HFF-Myc (cell line): ENCODE measurements at places on chromosomes 2 and 18.

DNA sequence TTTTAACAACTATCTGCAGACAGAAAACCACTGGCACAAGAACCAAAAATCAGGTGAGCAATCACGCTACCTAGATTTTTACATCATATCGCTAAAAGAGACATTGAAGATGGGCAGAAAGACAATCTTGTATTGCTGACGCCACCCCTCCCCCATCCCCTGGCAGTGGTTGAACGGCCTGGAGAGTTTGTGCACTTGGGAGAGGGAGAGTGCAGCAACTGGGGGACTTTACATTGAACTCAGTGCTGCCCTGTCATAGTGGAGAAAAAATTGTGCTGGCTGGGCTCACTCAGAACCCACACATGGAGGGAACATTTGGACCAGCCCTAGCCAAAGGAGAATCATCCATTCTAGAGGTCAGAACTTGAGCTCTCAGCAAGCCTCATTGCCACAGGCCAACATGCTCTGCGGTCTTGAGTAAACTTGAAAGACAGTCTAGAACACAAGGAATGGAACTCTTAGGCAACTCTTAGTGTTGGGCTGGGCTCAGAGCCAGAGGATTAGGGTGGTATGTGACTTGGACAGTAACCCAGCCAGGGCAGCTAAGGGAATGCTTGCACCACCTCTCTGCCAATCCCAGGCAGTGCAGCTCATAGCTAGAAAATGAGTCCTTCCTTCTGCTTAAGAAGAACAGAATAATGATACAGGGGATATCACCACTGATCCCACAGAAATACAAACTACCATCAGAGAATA lies 220.0 kb upstream of the CYP26B1 start:
- peak; percentile 80 for DNase-seq

GRCh38 chr2:12320991-12321641 lies 395.6 kb upstream of the TRIB2 start:
- peak; percentile 82 for DNase-seq

DNA sequence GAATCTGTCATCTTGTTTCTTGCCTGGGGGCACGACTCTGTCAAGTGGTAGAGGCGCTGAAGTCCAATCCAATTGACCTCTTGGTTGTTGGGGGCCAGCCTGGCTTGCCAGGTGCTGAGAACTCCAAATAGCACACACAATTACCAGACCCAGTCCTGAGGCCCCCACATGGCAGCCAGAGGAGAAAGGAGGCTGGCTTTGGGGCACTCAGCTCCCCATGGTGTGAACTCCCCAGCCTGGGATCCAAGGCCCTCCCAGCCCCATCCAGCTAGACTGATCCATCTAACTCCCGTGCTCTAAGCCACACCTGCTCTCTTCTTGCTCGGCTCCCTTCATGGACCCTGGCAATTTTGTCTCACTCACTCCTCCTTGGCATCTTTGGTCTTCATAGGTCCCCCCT lies 170.0 kb downstream of the CELF4 start:
- DNase-seq = no peak

- no peak for DNase-seq
Observed at GRCh38 chr2:79513711-79514110, 860 bp downstream of the CTNNA2 start.

DNA sequence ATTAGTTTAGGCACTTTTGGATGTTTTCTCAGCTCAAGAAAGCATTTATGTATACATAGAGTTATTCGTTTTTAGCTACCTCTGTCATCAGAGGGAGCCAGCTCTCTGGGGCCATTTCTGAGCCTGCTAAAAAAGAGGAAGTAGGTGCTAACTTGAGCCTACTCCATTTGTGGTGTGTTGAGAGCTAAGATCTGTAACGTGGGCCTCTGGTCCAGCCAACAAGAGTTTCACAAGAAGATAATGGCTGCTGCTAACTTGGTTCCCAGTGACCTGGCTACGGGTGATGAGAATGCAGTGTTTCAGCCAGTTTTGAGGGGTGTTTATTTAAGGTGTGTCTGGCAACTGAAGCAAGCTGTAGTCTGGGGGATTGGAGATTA lies 182.5 kb downstream of the PRKCE start:
- DNase-seq = no peak

GRCh38 chr2:15925819-15926218 lies 14.5 kb upstream of the MYCN start:
- no peak for DNase-seq

DNA sequence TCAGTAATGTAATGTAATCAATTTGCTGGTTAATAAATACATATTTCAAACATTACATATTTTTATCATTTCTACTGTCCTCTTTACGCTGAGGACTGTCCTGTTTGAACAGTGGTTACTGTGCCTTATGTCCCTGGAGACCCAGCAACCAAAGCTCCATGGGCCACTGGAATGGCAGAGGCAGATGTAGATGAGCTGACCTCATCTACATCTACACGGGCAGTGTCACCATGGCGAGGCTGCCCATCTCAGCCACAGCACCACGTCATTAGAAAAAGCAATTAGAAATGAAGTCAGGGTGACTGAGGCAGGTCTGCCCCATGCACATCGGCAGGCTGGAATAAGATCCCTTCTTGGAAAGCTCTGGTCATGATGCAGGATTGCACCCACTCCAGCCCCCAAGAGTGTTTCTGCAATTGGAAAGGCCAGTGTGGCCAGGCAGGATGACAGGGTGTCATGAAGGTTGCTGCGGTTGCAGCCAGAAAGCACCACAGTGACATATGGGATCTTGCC lies 237.5 kb downstream of the NDUFA10 start:
- no peak for DNase-seq

DNA sequence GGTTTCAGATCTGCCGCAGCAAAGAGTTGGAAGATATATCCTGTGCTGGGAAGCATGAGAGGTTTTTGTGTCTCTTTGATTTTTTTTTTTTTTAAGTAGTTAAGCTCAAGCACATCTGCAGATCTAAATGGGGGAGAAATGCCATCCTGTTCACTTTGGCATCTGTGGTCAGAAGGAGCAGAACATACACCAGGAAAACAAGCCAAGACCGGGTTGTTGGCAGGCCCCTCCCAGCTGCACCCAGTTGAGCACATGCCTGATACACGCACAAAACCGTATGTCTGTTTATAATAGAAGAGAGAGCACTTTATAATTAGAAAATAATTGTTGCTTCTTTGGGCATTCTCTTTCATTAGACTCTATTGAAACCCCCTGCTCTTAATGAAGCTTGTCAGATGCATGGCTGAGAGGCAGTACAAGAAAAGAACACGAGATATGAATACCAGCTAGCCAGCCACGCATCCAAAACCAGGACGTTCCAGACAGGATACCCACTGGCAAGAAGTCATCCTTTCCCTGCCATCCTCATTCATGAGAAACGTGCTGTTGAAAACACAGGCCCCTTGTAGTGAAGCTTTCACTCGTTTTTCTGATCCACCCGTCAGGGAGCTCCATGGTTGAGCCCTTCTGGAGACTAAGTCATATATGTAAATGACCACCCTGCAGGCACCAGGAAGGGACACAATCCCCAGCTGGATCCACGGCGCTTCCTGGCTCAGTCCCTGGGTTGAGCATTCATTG lies 152.2 kb downstream of the ALPK2 start:
- DNase-seq = no peak

DNA sequence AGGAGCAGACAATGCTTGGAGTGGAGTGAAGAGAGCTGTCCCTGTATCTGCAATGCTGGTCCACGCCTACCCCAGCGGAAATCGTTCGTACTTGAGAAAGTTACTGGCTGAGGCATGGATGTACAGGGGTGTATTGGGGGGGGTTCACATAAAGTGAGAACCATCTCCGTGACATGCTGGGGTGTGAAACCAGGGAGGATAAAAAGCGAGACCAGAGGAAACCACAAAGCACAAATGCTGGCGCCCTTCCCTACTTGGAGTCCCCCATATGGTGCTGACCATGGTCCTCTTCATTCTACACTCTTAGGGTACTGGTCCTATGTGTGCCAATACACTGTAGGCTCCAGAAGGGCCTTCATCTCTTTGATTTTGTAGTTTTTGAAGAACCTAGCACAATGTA lies 244.1 kb downstream of the L3MBTL4 start:
- DNase-seq = no peak

DNA sequence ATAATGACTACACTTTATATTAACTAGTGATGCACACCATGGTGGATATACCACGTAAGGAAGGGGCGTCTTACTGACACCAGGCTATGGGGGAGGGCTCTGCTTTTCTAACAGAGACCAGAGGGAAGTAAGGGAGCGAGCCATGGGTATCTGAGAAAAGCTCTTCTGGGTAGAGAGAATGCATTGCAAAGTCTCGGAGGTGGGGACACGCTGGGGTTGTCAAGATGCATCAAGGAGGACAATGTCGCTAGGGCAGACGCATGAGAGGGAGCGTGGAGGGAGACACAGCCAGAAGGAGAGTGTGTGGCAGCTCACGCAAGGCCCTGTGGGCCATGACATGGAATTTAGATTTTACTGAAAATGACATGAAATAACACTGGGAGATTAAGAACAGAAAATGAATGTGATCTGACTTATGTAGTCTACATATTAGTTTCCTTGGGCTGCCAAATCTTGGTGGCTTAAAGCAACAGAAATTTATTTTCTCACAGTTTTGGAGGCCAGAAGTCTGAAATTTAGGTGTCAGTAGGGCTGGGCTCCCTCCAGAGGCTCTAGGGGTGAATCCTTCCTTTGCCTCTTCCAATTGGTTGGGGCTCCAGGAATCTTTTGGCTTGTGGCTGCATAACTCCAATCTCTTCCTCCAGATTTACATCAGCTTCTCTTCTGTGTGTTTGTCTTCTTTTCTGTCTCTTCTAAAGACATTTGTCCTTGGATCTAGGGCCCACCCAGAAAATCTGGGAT lies 352.2 kb downstream of the CYRIA start:
- DNase-seq = no peak

DNA sequence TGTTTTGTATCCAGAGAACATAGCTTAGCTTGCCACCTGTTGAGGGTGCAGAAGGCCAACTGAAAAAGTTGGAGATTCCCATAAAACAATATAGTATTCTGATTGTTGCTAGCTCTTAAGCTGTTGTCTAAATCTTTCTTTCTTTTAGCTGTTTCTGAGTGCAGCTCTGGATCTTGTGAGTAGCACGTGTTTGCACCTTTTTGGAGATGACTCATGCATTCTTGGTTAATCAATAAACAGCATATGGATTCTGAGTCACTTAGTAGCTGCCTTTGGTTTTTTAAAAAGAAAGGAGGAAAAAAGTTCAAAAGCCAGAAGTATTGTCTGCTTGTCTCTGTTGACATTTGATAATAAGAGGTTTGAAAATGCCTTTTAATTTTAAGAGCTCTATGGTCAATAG lies 483.0 kb upstream of the FSIP2 start:
- no peak for DNase-seq

DNA sequence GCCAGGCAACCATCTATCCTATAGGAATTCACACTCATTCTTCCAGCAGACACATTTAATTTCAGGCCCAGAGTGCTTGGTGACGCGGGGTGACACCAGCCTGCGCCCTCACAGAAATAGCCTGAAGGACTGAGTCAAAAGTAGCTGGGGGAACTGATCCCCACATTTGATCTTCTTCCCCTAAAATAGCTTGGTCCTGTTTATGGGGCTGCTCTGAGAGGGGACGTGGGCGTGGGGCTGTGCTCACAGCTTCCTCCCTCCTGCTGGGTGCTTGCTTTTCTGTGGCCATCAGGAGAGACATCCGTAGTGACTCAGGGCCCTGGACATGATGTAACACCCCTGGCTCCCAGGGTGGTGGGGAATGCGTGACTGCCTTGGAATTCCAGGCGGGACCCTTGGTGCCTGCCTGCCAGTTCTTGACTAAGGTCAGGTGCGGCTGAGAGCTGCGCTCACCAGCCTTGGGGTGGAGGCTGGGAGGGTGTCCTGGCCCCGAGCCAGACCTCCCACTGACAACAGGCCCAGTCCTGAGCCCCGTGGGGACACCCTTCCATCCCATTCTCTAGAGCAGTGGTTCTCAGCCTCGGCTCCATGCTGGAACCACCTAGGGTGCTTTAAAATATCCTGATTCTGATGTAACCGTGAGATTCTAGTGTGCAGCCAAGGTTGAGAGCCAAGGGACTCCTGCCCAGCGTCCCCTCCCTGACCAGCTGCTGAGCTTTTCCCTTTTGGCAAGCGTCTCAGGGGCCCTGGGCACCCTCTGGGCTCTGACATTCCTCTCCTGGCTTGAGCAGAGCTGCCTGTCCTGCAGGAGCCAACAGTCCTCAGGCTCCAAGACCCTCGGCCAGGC lies 47.4 kb upstream of the SMAD7 start:
- DNase-seq = peak; percentile 85

GRCh38 chr2:105597806-105598803 lies 146.6 kb upstream of the NCK2 start:
- DNase-seq = no peak

DNA sequence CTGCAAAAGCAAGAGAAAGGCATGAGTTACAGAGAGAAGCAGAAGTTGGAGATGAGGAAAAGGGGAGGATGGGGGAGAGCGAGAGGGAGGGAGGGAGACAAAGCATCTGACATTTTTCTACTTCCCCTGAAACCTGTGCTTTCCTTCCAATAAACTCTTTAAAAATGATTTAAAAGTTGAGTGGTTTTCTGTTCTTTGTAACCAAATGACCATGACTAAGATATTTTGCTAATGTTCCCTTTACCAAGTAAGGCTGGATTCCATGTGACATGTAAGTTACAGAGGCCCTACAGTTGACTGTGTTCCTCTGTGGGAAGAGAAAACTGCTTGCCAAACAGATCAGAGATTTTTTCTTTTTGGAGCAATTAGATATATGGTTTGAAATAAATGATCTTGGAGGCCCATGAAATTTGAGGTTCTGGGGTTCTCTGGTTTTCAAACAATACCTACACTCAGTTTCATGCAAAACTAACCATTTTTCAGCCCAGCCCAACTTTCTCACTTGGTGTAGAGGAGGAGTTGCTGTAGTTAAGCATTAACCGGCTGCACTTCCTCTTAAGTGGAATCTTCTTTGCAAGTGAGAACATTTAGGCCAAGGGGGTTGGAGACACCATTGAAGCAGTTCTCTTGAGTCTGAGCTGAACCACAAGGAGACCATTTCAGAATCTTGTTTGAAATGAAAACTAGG lies 34.5 kb downstream of the INSIG2 start:
- no peak for DNase-seq

DNA sequence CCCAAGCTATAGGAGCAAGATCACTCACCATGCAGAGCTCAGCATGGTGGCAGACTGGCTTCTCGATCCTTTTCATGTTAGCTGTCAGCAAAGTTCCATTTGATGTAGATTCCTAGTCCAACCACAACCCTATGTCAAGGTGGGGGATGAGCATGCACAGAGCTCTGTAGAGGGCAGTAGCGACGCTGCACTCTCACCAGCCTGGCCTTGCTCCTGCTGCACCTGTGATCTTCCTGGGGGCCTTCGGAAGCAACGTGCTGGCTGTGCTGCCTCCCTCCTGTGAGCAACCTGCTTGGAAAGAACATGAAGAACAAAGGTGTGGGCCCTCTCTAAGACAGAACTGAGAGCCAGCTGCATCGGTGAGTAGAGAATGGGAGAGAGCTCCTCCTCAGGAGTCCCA lies 479.4 kb upstream of the MYT1L start:
- DNase-seq = no peak

- DNase-seq = no peak
Observed at GRCh38 chr2:143936538-143936847, 583.4 kb downstream of the ZEB2 start.

- DNase-seq = no peak
Observed at GRCh38 chr2:20197192-20197591, 27.7 kb downstream of the SDC1 start.
